ENCODE measurements at places on chromosomes 7 and 10.

GRCh38 chr7:26385240-26385639 is 93.6 kb downstream of the SNX10 start:
- DNase-seq: no peak

- DNase-seq: no peak
Observed at GRCh38 chr10:127925471-127926207, 18.7 kb downstream of the PTPRE start.

DNA sequence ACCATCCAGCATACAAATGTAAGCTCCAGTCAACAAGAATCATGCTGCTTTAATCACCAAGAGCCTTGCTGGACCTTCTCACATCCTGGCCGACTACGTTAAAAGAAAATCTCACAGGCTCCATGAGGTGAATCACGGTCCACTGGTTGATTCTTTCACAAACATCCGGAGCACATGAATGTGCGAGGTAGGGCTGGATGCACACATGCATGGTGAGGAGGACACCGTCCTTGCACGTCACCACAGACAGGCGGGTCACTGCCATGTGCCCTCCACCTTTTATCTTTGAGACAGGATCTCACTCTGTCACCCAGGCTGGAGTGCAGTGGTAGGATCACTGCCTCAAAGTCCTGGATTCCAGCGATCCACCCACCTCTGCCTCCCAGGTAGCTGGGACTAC is 265.1 kb downstream of the PARD3 start:
- no peak for DNase-seq

GRCh38 chr7:10780400-10780747 is 193.3 kb upstream of the PHF14 start:
- no peak for DNase-seq

- DNase-seq: peak; percentile 20
Observed at GRCh38 chr10:72175149-72175548, 40.7 kb upstream of the ANAPC16 start.

- no peak for DNase-seq
Observed at GRCh38 chr7:78493401-78493800, 694.8 kb downstream of the PHTF2 start.

GRCh38 chr10:74743401-74743800 is 83.0 kb upstream of the KAT6B start:
- DNase-seq: no peak

DNA sequence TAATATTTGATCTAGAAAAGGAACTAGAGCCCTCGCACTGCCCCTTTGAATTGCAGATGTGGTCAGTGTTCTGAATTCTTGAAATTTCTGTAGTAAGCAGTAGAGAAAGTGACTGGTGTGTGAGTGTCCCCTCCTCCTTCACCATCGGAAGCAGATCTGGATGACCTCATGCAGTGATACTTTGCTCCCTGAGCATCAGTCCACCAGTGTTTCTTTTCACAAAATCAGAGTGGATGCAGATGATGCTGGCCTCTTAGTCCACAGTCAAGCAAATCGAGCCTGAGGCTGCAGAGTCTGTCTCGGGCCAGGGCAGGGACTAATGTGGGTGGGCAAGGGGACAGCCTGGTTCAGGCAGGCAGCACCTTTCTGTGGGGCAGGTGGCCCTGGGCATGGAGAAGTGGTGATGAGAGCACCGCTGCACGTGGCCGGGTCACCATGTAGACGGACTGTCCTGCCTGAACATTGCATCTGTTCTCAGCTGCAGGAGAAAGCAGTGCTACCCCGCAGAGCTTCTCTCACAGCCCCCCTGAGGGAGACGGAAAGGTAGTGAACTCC is 5.4 kb downstream of the INSIG1 start:
- DNase-seq: no peak

GRCh38 chr7:127390186-127390816 is 2.2 kb downstream of the ZNF800 start:
- no peak for DNase-seq

- DNase-seq: peak; percentile 75
Observed at GRCh38 chr10:31242902-31243301, 76.1 kb upstream of the ZEB1 start.

GRCh38 chr7:121313793-121314676 is 14.8 kb upstream of the WNT16 start:
- DNase-seq: no peak
